Stimulated activated CD4-positive, alpha-beta T cell treated with anti-CD3 and anti-CD28 coated beads, TNF-alpha, amount 100 ng/mL, for 48 hours (primary cell): ENCODE measurements at places on chromosomes 7 and 10.

GRCh38 chr10:43781480-43782361, 133.0 kb upstream of the ZNF32 start:
- peak; percentile 34 for DNase-seq

DNA sequence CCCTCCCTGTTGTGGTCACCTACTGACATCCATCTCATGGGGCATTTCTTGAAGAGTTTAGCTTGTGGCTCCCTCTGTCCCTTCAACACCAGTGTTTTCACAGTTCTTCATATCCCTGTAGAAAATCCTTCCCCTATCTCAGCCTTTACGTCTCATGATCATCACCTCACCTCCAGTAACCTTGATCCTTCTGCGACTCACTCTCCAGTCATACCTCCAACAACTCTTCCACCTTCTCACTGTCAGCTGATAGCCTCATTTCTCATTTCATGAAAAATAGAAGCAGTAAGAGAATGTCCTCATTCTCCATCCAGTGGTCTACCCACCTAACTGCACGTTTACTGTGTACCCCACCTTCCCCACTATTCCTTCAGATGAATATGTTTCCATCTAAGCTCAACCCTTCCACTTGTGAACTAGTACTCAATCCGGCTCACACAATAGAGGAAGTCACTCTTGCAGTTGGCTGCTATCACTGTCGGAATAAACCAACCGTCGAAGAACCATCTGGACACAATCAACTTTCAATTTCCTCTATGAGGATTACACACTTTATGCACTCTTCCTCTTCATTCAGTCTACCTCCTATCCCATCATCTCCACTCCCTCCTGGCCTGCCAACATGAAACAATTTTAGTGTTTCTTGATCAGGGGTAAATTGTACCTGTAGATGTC, 256.0 kb downstream of the AHR start:
- no peak for DNase-seq

- no peak for DNase-seq
Observed at GRCh38 chr7:98459529-98459928, 58.6 kb upstream of the BAIAP2L1 start.

GRCh38 chr10:97411406-97411805, 10.3 kb upstream of the RRP12 start:
- no peak for DNase-seq

DNA sequence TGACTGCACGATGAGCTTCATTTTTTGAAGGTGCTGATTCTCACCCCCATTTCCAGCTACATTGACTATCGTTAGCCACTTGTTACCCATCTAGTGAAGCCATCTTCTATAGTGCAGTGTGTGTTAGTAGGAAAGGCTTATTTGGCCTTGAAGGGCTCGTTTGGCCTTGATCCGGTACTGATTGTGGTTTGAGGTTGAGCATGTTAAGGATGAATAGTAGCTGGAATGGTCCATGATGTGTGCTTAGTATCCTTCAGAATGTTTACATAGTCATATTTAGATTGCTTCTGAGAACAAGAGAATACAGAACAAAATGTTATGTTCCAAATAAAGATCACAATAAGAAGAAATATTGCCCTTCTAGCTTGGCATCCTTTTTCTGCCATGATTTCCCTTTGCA, 591.5 kb downstream of the AUTS2 start:
- no peak for DNase-seq
